ENCODE measurements at places on chromosomes 2 and 18. TPM values are rescaled to one million over a fixed set of nuclear protein-coding genes. Genes with fewer than 3 reads are reported as not detected.
A peak's percentile ranks its signal among the peaks of the same experiment; 100 is the strongest.

CD226 gene
- 2.5 TPM for total RNA-seq

EPHA4 gene
- 20.8 TPM for total RNA-seq

ZCCHC2 gene
- total RNA-seq = 25.0 TPM

PTH2R gene
- total RNA-seq = 0.46 TPM

HOXD11 gene
- 5.3 TPM for total RNA-seq

GRCh38 chr18:323253-323622 lies 55.4 kb upstream of the THOC1 start:
- no peak for DNase-seq

GRCh38 chr18:32442575-32442974 lies 28.1 kb downstream of the GAREM1 start:
- no peak for DNase-seq

GRCh38 chr18:7904529-7904928 lies 337.4 kb downstream of the PTPRM start:
- no peak for DNase-seq

DNA sequence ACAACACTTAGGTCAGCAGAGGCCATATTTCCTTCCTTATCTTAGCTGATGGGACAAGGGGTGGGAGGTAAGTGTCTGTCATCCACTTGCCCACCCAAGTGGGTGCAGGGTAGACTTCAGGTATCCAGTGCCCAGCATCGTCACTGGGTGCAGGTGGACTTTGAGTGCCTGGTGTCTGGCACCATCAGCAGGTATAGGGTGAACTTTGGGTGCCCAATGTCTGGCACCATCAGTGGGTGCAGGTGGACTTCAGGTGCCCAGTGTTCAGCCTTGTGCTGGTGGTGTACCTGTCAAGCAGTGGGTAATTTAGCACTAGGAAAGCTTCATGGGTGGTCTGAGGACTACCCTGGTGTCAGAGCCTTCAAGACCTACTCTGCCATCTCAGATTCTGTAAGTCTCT lies 175.6 kb downstream of the SEPTIN10 start:
- DNase-seq = peak; percentile 68

- DNase-seq = no peak
Measured at GRCh38 chr2:192570788-192571187, 376.1 kb upstream of the TMEFF2 start.

- DNase-seq = no peak
Measured at GRCh38 chr18:33814546-33814945, 236.5 kb downstream of the ASXL3 start.

DNA sequence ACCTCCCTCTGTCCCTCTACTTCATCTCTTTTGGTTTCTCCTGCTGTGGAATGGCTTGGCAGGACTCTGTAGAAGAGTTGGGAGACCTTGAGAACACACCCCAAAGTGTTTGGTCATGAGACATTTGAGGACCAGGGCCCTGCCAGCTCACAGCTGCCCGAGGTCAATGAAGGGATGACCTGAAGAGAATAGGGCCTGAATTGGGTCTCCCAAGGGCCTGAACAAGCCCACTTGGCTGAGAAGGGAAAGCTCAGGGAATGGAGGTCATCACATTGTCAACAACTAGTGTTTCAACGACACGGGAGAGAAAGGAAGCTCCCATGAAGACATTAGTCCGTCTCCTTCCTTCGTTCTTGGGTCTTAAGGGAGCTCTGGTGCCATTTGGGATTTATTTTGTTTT lies 52.8 kb downstream of the TTC32 start:
- DNase-seq = no peak

GRCh38 chr2:950080-950966 lies at the start of gene SNTG2:
TSS of gene SNTG2 (plus strand) at chr2:950849. CDS start at chr2:950997, 148 bp downstream.
- DNase-seq = no peak

- DNase-seq = no peak
Measured at GRCh38 chr18:49041435-49042245, 90.9 kb upstream of the SMAD7 start.

GRCh38 chr2:201261471-201261870 lies 1.1 kb downstream of the CASP8 start:
- DNase-seq = no peak

- no peak for DNase-seq
Measured at GRCh38 chr2:215799194-215799593, 214.2 kb downstream of the MREG start.

DNA sequence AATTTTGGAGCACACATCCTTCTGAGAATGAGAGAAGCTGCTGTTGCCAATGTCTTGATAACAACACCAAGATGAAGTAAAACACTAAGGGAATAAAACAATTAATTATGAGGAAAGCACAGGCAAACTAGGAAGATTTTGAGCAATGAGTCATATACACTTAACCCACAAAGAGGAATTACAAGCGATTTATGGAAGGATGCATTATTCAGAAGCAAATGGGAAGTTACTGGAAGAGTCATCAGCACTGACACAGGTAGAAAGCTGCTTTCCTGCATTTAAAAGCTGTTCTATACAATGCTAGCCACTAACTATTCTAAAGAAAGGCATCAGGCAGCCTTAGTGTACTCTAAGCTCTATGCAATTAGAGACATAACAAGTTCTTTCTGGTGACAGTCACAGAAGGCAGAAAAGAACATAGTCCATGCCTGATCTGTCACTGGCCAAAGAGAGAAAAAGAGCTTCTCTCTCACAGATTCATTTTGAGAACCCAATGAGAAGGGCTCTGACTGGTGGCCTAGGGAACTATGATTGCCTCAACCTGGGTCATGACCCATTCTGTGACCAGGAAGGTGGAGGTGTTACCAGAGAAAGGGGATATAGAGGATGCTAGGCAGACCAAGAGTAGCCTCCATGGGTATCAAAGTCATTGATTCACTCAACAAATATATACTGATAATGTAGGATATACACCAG lies 45.4 kb downstream of the M1AP start:
- DNase-seq = no peak

DNA sequence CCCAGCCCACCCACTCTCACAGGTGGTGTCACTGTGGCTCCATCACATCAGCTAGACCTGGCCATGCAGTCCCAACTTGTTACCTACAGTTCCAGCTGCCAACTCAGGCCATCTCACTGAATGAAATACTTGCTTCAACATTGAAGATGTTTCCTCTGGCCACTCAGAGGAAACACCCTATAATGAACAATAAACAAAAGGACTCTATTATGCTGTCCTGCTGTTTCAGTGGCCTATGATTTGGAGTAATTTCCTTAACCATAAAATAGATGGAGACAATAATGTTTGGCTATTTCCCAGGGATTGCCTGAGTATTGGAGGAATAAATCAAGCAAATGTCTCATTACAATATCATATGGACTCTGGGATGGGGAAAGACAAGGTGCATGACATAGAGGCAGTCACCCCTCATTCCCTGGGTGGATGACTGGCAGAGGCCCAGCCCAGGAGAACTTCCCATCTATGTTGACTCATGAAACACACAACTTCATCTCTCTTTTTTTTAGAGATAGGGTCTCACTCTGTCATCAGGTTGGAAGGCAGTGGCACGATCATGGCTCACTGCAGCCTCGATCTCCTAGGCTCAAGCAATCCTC lies 134.4 kb downstream of the TGIF1 start:
- DNase-seq = no peak

- DNase-seq = no peak
Measured at GRCh38 chr2:169178804-169179390, 109.5 kb downstream of the DHRS9 start.

- no peak for DNase-seq
Measured at GRCh38 chr2:95351598-95351915, 51.0 kb upstream of the FAHD2A start.

DNA sequence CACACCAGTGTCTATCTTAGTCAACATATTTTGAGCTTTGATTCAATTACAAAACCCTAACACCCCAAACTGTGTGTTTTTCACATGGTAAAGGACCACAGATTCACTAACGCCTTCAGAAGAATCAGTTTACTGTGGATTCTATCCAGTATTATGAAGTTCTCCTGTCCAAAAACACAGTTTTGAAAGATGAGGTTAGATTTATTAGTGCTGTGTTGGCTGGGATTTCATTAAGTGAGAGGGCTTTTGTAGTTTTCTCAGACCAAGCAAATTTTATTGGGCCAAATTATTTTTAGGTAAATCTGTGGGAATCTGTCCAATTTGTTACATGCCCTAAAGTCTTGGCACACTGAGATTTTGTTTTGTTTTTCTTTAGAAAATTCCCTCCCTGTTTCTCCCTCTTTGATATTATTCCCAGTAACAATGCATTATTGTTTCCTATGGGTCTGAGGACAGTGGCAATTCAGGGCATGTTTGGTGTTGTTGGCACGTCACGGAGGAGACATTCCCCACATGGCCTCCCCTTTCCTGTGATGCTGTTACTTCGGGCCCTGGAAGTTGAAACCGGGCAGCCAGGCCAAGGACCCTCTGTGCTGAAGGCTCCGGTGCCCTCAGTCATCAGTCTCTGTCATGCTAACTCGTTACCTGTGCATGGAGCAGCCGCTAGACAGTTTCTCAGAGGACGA lies 87.5 kb upstream of the ALKAL2 start:
- DNase-seq = no peak

Measured in posterior vena cava (tissue), 2 donors.